IMR-90 (cell line): ENCODE measurements at places on chromosomes 2 and 18.

GRCh38 chr2:31127931-31128330 is 10.3 kb downstream of the GALNT14 start:
- no peak for DNase-seq

GRCh38 chr2:109721135-109721534 is 73.0 kb upstream of the RGPD5 start:
- DNase-seq: no peak

DNA sequence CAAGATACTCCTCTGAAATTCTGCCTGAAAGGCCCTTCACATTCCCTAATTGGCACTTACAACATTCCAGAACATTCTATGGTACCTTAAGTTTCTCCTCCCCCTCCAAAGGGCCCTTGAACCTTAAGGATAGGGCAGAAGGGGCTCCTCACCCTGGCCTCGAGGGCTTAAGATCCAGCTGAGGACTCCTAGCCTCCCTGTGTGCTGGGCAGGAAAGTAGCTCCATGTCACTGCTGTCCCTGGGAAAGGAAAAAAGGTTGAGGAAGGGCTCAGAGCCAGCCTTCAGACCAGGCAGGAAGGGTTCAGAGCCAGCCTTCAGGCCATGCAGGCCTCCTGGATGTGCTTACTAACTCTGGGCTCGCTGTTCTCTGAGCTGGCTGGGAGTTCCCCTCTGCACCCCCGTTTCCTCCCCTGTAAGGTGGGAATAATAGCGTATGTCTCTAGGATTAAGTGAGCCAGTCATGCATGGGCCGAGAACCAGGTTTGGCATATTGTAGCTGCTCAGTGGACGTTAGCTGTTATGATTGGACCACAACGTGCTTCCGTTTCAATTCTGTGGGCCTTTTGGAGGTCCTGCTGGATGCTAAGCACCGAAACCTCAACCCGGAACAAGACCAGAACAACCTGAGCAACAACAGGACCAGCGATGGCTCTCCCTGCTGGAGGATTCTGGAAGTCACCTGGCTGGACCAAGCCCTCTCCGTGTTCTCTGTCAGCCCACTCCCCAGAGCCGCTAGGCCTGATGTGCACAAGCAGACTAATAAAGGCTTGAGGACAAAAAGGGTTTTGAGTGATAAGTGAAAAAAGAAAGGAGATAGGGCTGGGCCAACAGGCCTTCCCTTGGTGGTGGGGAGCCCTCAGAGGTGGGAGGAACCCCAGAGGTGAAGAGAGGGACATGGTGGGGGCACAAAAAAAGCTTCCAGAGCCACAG is 1.0 kb upstream of the B3GNT7 start:
- no peak for DNase-seq

- DNase-seq: peak; percentile 84
These were observed 7.8 kb upstream of the NT5DC4 start for GRCh38 chr2:112712903-112713584.

DNA sequence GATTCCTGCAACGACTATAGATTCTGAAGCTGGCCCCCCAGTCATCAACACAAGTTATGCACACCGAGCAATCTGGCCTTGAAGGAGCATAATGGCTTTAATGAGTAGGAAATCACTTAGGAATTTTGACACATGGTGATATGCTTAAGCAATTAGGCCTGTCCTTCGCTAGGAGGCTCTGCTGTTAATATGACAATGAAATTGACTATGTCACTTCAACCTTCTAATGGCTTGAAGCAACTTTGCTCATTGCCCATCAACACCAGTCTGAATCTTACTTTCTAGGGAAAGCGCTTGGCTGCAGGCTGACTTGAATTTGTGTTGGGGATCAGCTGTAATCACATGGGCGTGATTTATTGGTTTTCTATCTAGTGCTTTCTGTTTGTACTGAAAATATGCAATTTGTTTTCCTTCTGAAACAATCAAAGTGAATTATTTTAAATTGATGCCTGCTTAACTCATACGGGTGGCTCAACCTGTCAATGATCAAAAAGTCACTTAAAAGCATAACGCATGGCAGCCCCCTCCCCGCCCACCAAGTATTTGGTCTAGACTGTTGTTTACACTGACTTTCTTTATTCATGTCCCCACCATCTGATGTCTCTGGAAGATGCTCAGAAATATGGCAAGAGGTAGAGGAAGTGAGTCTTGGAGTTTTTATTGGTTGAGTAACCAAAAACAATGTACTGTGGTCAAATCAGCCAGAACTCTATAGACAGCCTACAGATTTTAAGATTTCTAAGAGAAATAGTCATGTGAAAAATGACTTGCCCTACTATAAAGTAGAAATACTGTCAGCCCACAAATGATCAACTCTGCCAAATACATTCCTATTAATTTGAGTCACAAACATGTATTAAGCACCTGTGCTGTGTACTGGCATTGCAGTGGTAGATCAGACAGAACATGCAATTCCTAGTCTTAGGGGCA is 344.9 kb downstream of the RBM43 start:
- DNase-seq: peak; percentile 37

- DNase-seq: peak; percentile 72
These were observed 74.5 kb downstream of the KCTD18 start for GRCh38 chr2:200435379-200435778.

DNA sequence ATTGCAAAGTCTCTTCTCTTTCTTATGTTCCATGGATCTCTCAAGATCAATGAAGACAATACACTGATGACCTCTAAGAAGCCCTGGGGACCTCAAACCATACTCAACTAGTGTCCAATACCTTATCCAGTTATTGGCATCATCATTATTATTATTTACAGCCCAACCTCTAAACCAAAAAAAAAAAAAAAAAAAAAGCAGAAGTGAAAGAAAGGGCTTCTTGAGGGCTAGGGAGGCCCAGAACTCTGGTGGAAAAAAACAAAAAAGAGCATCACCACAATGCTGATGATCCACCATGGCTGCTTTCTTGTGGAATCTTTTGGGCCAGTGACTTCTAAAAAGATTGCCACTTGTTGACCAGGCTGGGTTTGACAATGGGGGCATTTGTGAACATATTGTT is 324.9 kb downstream of the LPIN1 start:
- no peak for DNase-seq

- no peak for DNase-seq
These were observed 32.6 kb upstream of the LDAH start for GRCh38 chr2:20855456-20855855.

DNA sequence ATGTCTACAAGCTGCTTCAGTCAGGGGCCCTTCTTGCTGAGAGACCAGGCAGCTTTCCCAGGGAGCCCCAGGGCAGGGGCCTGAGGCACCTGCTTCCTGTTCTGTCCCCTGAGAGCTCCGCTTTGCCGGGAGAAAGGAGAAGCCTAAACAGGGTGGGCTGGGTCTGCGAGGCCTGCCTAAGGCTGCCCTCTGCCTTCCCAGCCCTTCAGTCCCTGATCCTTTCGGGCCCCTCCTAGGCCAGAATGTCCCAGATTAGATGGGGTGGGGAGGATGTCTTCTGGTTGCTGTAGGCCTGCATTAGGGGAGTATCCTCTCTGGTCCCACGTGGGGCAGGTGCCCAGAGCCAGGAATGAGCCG is 72.4 kb downstream of the TGOLN2 start:
- DNase-seq: no peak

GRCh38 chr2:141105763-141106162 is 1025.1 kb downstream of the LRP1B start:
- DNase-seq: no peak

DNA sequence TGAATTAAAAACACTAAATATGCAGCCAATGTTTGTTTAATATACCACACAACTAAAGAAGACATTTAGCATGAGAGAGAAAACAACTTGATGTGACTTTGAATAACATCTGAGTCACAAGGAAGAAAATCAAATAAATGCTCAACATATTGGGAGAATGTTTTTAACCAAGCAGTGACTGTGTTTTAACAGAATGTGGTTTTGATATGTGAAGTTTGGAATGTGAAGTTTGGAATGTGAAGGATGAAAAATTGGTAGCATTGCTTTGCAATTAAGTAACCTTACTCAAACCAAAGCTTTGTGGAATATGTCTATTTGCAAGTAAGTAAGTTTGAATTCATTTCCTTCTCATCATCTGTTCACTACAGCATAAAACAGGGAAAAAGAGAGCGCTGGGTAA is 128.2 kb upstream of the DNAJC10 start:
- DNase-seq: peak; percentile 94

DNA sequence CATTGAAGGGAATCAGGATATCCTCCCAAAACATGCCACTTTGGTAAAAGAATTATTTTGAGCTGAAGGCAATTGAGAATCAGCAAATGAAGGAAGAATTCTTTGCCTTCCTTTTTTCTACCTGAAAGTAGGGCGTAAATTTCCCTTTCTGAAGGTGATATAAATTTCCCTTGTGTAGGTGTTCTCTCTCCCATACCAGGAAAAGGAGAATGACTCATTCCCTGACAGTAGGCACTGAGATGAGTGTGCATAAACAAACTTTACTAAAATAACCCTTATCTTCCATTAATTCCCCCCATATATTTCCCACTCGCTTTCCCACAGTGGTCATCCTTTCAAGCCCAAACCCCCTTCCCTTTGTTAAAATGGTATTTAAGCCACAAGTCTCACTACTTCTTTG is 1339.0 kb downstream of the LRP1B start:
- DNase-seq: no peak

GRCh38 chr18:12656605-12656937 is 1.3 kb downstream of the SPIRE1 start:
- peak; percentile 50 for DNase-seq

- DNase-seq: no peak
These were observed 13.8 kb upstream of the SERTAD2 start for GRCh38 chr2:64667535-64667934.

- DNase-seq: no peak
These were observed 5.3 kb upstream of the NCK2 start for GRCh38 chr2:105739426-105739825.

DNA sequence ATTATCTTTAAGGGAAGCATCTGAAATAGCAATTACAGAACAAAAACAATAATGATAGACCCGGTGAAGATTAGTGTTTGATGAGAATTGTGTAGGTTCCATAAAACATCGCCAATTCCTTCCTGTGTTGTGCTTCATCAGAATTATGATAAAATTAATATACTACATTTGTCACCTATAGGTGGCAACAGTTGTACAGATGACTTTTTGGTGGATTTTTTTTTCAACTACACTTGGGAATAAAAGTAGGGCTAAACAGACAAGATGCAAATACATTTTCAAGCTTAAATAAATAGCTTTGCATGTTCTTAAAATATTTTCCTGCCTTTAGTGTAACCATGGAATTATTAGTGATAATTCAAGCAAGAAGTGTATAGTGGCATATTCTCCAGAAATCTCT is 7.0 kb upstream of the LYPD1 start:
- no peak for DNase-seq

GRCh38 chr2:156800065-156800653 is 364.0 kb downstream of the GPD2 start:
- no peak for DNase-seq

DNA sequence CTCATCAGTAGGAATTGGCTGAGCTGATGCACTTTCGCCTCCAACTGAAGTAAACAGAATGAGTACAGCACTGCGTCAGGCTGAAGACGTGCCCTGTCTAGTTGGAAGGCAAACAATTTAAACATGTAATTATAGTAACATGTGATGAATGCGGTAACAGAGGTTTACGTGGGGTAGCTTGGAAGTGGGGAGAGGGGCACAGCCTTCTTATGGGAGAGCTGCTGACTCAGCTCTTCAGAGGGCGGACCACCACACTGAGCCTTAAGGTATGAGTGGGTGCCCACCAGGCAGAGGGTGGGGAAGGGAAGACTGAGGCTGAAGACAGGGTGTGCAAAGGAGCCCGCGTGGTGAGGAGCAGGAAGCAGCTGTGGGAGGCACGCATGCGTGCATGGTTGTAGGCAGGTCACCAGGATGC is 6.2 kb upstream of the EHD3 start:
- peak; percentile 51 for DNase-seq

DNA sequence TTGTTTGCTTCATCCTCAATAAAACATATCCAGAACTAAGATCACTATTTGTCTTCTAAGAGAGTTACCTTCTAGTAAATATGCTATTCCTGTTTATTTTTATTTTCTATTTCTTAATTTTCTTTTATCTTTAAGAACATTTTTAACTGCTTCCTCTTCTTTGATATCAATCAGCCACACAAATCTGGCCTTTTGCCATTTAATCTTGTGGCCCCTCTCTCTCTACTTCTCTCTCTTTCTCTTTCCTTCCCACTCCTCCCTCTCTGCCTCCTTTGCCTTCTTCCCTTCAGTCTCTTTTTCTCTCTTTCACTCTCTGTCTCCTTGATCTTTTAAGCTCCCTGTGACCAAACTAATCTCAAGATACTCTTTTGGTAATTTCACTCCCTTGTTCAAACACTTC is 108.4 kb downstream of the GRB14 start:
- DNase-seq: no peak

GRCh38 chr18:73778032-73778359 is 369.6 kb downstream of the FBXO15 start:
- DNase-seq: no peak
